ENCODE measurements at places on chromosomes 13 and 19.

DNA sequence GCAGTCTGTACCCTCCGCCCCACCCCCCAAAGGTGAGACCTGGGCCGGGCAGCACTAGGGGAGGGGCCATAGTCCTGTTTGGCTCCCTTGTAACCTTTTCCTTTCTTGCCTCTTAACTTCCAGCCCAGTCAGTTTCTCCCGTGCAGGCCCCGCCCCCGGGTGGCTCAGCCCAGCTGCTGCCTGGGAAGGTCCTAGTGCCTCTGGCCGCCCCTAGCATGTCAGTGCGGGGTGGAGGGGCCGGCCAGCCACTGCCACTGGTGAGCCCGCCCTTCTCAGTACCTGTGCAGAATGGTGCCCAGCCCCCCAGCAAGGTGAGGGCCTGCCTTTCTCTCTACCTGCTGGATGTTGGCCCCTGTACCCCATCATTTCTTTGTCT lies 10.5 kb upstream of the PRR19 start:
- no peak for DNase-seq

GRCh38 chr19:56270676-56271075 lies 1.9 kb upstream of the EDDM13 start:
- no peak for DNase-seq

- DNase-seq, result no peak
Measured at GRCh38 chr13:88031980-88032559, 360.9 kb downstream of the SLITRK5 start.

DNA sequence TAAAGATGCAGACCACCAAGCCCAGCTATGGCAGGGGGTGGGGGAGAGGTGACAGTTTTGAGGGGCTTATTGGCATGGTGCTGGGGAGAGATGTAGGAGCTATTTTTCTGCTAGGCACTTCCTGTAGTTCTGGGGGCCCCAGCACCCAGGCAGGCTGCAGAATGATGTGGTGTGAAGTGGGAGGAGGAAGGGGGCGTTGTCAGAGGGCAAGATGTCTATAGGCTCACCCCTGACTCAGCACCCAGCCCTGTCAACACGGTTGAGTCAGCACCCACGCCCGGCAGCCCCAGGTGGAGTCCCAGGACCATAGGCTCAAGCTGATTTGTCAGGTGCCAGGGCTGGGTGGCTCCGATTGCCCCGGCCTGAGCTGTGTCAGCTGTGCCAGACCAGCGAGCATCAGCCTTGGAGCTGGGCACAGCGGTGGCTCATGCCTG lies 5.8 kb downstream of the KLF2 start:
- no peak for DNase-seq
